ENCODE measurements at places on chromosomes 1 and 21.

GRCh38 chr1:68223687-68224086 is 8.6 kb downstream of the WLS start:
- no peak for DNase-seq

GRCh38 chr1:28865997-28866650 is 48.2 kb upstream of the EPB41 start:
- DNase-seq = no peak

- no peak for DNase-seq
Observed at GRCh38 chr1:53696051-53696450, 42.9 kb downstream of the GLIS1 start.

DNA sequence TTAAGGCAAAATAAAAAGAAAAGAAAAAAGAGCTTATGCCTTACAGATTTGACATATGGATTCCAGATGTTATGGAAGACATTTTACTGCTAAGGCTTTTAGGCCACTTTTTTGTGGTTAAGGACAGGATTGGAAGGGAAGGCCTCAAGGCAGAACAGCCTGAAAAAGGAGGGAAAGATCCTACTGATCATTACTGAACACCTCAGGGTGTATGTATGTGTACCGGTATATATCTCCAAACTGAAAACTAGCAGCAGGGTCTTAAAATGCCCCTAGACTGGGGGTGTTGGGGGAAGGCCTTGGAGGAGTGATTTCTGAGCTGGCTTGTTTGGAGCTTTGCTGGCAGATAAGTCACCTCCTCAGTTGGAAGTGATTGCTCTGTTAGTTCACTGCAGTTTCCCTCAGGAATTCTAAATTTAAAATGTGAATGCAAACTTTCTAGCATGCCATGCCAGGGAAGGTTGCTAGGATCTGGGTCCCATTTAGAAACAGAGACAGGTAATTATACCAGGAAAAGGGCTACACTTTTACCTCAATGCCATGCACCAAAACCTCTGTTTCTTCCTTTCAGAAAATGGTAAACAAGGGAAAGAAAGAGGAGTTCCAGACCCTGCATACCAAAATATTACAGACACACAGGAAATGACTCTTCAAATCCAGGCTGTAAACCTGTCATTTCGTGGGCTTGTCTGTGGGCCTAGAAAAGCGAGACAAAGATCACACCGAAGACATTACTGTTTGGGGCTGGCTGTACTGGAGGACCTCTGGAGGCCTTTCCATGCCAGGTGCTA is 15.0 kb downstream of the C1orf52 start:
- no peak for DNase-seq

DNA sequence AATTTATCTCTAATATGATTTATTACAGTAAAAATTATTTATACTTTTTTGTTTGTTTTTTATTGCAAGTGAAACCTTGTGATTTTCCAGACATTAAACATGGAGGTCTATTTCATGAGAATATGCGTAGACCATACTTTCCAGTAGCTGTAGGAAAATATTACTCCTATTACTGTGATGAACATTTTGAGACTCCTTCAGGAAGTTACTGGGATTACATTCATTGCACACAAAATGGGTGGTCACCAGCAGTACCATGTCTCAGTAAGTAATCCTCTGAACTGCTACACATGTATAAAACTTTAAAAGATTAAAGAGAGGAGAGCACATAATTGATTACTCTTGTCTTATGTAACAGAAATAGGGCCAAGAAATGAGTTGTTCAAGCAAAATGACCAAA is 4.5 kb downstream of the CFHR3 start:
- no peak for DNase-seq

DNA sequence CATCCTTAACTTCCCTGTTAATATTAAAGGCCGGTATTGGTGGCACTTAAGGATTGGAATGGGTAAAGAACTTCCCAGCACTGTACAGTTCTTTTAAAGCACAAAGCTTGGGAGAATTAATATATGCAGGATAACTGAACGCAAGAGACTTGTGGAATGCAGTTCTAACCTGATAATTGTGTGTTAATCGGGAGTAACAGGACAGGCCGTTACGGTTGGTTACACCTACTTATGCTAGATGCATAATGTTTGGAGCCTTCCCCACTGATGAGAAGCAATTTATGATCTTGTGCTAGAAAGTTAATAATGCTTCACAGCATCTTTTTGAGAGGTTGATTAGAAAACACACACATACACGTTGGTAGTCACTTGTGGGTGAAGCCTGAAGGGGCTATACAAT is 7.0 kb downstream of the CHTOP start:
- no peak for DNase-seq

DNA sequence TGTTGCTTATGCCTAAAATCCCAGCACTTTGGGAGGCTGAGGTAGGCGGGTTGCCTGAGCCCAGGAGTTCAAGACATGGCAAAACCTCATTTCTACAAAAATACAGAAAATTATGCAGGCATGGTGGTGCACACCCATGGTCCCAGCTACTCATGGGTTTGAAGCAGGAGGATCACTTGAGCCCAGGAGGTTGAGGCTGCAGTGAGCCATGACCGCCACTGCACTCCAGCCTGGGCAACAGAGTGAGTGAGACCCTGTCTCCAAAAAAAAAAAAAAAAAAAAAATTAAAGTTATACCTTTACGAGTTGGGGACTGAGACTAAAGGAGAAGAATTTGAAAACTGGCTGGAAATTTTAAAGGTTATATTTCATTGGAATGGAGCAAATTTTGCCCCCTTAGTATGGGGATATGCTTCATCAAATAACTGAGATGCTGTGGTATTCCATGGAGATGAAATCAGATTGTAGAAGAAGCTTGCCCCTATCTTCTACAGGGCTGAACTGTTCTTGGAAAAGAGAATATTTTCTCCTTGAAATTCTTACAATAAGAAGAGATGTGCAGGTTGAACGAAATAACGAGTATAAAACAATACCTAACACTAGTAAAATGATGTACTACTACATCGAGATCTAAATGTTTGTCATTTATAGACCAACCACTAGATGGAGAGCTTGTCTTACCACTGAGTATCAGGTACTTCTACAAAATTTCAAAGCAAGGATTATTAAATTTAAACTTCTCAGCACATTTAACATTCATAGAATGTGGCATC is 34.9 kb upstream of the SCYL3 start:
- DNase-seq = no peak

DNA sequence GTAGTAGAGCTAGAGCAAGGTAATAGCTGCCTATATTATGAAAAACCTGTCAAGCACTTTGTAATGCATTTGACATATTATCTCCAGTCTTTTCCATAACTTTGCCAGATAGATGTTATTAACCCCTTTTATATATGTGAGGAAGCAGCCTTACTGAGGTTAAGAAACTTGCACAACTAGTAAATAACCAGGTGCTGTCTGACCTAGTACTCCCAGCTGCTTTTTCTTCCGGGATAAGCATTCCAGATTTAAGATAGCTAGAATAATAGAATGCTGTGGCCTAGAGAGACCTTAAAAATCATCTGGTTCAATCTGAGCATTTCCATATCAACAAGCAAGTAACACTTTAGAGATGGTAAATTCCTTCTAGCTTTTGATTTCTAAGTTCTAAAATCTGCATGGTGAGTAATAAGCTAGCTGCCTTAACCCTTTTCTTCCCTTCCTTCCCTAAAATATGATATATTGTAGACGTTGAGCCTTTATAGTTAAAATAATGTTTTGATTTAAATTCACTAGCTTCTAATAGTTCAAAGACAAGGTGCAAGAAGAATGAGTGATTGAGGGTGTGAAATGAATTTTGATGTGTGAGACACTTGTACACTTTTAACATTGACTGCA is 1.8 kb downstream of the SH3GLB1 start:
- no peak for DNase-seq

DNA sequence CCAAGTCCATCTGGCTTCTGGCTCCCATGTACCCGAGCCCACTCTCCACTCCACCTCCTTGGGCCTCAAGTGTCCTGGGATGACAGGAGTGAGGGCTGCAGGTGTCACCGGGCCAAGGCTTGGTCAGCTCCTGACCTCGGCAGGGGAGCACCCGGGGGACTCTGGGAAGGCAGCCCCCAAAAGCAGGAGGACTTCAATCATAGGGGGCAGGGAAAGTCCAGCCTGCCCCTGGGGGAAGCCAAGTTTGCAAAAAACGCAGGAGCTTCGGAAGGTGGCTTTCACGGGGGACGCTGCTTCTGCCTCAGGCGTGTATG is 56.8 kb downstream of the KCNAB2 start:
- no peak for DNase-seq

DNA sequence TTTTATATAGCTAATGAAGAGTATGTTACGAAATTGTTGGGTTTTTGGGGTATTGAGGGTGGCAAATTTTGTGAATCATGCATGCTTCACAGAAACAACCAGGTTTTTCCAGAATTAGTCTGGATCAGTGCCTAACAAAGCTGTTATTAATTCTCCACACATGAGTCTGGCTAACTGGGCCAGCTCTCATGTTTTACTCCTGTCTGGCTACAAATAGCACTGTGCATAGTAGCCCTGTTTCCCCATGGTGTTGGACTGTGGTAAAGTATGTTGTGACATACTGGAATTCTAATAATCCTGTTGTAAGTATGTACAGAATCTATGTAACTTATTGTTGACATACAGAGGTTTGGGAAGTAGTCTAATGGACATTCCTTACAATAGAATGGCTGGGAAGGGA is 35.8 kb downstream of the S100B start:
- DNase-seq = no peak
